ENCODE measurements at places on chromosomes 13 and 19.

- peak; percentile 43 for DNase-seq
These were observed 13.8 kb downstream of the ATP12A start for GRCh38 chr13:24693862-24694471.

GRCh38 chr19:42468273-42468796, 25.6 kb upstream of the CXCL17 start:
- no peak for DNase-seq

- no peak for DNase-seq
These were observed 10.8 kb downstream of the SUGP2 start for GRCh38 chr19:19022380-19022961.

DNA sequence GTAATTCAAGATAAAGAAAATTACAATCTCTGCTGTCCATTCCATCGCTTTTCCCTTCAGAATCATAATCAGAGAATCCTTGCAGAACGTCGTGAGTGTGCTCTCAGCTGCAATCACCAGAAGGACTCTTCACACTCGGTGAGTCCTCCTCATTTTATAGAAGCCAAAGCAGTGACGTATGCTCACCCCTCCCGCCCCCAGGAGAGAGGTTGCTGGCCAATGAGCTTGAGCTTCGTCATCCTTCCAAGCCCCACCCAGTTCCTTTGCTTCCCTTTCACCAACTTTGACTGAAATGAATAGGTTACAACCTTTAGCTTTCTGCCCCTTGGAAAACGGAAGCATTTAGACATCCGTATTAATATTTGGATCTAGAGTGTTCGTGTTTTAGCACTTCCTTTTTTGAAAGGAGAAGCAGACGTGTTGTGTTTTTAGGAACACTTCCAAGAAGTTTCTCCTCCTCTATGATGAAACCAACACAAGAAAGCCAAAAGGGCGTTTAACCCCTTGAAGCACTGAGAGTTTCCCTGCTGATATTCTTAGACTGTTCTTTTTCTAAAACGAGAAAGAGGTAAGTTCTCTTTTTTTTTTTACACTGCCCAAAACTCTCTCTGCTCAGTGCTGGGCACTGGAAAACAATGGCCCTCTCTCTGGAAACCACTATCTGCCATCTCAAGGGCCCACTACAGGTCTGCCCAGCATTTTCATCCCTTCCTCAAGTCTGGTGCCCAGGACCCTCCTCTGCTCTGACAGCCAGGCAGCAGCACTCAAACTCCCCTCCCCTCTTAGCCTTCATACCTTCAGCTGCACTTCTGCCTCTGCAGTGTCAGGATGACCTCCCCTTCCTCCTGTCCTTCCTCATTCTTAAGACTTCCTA, 44.3 kb upstream of the CEACAM21 start:
- DNase-seq: peak; percentile 67

DNA sequence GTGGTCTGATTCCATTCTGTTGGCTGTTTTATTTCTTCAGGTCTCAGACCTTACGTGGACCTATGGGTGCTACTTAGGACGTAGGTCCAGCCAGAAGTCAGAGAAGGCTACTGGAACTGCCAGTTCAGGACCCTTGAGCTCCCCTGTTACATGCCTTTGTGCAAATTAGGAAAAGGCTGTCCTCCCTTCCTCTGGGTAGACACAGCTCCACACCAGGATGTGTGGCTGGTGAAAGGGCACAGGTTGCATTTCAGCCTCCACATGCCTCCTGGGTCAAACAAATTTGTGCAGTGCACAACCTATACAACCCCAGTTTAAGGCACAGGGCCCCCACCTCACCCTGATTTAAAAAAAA, 43.9 kb upstream of the MAP3K10 start:
- no peak for DNase-seq

GRCh38 chr19:12564016-12564664, 12.9 kb upstream of the ZNF564 start:
- DNase-seq: peak; percentile 95

GRCh38 chr19:48255376-48256303, at the start of gene CARD8:
Gene CARD8 (minus strand): TSS chr19:48255912. CDS start chr19:48241020, 14,892 bp downstream.
- DNase-seq: peak; percentile 65

- no peak for DNase-seq
These were observed 41.0 kb downstream of the N4BP2L2 start for GRCh38 chr13:32497589-32497988.

DNA sequence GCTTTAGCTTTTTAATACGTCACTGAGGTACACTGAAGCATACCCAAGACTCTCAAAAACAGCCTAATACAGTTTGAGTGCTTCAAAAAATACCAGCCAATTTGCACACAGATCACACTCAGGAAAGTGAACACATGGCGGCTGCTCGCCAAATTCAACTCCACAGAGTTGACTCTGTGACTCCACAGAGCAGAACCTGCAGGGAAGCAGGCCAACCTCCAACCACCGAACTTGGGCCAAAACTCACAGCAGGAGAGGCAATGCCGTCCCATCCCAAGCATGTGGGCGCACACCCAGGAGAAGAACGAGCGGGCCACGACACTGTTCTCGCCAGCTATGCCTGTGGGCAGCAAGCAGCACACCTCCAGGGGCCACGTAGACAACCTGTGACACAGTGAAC, 21.1 kb downstream of the ELL start:
- no peak for DNase-seq

DNA sequence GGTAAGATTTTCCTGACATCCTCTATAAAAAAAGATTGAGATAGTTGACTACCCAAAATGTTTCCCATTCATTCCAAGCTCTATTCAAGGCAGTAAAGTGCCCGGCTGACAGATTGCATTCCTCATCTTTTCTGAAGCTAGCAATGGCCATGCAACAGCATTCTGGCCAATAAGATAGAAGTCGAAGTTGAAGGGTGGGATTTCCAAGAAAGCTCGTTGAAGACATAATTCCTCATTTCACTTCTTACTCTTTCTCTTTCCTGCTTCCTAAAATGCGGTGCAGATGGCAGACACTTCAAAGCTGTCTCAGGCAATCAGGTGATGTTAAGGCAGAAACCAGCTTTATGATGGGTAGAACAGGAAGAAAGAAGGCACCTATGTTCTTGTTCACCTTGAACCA, 13.4 kb upstream of the ALOX5AP start:
- DNase-seq: no peak

- no peak for DNase-seq
These were observed 51.3 kb downstream of the ERICH6B start for GRCh38 chr13:45564133-45564776.

DNA sequence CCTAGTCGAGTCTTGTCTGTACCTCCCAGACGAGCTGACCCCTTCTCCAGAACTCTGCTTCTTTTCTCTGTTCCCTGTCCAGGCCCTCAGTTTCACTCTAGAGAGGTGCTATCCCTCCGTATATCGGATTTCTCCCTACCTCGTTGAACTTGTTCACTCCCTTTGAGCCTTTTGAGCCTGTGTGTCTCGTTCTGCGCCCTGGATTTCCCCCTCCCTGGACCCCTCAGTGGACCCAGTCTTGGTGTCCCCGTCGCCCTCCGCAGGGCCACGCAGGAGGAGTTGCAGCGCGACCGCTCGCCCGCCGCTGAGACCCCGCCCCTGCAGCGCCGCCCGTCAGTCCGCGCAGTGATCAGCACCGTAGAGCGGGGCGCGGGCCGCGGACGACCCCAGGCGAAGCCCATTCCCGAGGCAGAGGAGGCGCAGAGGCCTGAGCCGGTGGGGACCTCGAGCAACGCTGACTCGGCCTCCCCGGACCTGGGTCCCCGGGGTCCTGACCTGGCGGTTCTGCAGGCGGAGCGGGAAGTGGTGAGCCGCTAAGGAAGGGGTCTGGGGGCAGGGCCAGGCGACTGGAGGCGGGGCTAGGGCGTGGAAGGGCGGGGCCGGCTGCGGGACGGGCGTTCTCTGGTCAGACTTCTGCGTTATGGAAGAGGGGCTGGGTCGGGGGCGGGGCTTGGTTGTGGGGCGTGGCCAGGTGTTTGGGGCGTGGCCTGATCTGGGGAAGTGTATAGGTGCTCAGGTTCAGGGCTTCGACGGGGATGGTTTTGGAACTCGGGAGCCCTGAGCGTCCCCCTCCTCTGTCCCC, 5.5 kb downstream of the EPS8L1 start:
- peak; percentile 73 for DNase-seq

Data from stimulated activated CD4-positive, alpha-beta T cell treated with anti-CD3 and anti-CD28 coated beads, Interleukin-1b, Interleukin-23, amount 100 ng/mL, for 24 hours (primary cell).